Hematopoietic multipotent progenitor cell (in vitro differentiated cells): ENCODE measurements at places on chromosomes 2 and 18.

GRCh38 chr2:75632091-75632701, 14.4 kb upstream of the MRPL19 start:
- no peak for DNase-seq

- no peak for DNase-seq
These were observed 6.3 kb upstream of the PLEKHM3 start for GRCh38 chr2:208031608-208032019.

GRCh38 chr2:49332415-49332814, 178.1 kb upstream of the FSHR start:
- DNase-seq = no peak

GRCh38 chr18:27110319-27110718, 74.8 kb downstream of the CHST9 start:
- no peak for DNase-seq

DNA sequence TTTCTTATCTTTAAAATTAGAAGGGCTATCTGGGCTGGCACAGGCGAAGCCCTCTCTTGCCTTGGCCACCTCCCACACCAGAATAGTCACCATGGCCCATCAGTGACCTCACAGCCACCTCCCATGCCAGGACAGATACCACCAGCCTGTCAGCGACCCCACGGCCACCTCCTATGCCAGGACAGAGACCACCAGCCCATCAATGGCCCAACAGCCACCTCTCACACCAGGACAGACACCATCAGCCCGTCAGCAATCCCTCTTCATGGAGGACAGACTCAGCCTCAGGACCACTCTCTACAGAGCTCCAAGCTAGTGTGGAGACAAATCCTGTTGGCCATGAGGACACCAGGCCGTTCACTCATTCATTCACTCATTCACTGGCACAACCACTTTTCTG, 74.6 kb downstream of the ASB1 start:
- DNase-seq = no peak
